Suppressor macrophage (primary cell): ENCODE measurements at places on chromosomes 11 and 22.

DNA sequence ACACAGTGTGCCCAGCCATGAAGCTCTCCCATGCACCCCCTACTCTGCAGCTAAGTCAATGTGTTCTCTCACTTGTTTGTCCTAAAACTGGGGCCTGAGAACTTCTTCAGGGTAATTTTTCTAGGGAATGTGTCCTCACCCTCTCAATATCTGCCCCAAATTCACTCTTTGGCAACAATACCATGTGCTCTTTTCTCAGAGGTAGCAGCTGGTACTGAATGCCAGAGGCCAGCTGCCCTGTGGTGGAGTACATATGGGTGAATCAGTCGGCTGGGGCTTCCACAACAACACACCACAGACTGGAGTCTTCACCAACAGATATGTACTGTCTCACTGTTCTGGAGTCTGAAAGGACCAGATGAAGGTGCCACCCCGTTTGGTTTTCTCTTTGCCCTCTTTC lies 97.7 kb upstream of the TOP3B start:
- no peak for DNase-seq

GRCh38 chr11:120521176-120521575 lies 9.6 kb downstream of the GRIK4 start:
- DNase-seq: no peak

- peak; percentile 96 for DNase-seq
Observed at GRCh38 chr11:73384872-73385689, 8.9 kb downstream of the RELT start.

- no peak for DNase-seq
Observed at GRCh38 chr11:1523779-1524178, 37.2 kb upstream of the MOB2 start.

GRCh38 chr22:44887941-44888366 lies 121.9 kb downstream of the PHF21B start:
- DNase-seq: no peak

- DNase-seq: peak; percentile 67
Observed at GRCh38 chr11:47259232-47259977, 1.6 kb downstream of the NR1H3 start.

GRCh38 chr11:46456269-46457001 lies 64.9 kb upstream of the CHRM4 start:
- peak; percentile 51 for DNase-seq

- no peak for DNase-seq
Observed at GRCh38 chr11:80635178-80635577, 1194.3 kb upstream of the TENM4 start.

GRCh38 chr22:18984564-18984963 lies 48.5 kb upstream of the PRODH start:
- no peak for DNase-seq

DNA sequence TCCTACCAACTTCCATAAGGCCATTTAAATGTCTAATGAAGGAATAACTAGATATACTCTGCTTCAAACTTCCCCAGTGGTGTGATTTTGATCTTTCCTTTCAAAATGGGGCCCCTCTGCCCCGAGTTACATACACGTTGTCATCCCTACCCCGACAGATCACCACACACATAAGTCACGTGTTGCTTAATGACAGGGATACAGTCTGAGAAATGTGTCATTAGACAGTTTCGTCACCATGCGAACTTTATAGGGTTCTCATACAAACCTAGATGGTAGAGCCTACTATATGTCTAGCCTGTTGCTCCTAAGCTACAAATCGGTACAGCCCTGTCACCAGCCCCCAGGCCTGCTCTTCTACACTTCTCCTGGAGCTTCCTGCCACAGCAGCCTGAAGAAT lies 49.8 kb upstream of the SCUBE2 start:
- no peak for DNase-seq

GRCh38 chr11:62601122-62601371 lies 618 bp downstream of the MTA2 start:
- peak; percentile 60 for DNase-seq

DNA sequence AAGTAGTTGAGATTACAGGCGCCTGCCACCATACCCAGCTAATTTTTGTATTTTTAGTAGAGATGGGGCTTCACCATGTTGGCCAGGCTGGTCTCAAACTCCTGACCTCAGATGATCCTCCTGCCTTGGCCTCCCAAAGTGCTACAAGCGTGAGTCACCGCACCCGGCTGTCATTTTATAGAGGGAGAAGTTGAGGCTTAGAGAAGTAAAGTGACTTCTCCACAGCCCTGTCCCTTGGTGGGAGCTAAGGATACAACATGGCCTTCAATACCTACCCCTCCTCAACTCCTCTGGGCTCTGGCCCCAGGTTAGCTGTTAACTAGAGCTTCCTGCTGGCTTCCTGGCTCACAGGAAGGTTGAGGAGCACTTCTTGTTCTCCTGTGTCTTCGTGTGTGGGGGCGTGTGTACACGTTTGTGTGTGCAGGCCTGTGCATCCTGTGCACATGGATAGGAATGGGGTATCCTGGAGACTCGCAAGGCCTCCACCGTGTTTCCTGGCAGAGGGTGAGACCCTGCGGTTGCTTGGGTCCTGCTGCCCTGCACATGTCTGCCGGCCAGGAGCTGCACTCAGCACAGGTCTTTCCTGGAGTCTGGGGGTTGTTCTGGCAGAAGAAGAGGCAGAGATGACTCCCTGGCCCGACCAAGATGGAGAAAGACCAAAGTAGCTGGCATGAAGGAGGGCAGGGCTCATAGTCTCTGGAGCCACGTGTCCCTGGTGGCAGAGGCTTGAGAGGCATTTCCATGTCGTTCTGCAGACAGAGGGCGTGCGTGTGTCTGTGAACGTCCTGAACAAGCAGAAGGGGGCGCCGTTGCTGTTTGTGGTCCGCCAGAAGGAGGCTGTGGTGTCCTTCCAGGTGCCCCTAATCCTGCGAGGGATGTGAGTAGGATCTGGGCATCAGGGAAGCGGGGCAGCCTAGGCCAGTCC lies 2.4 kb downstream of the SIDT2 start:
- DNase-seq: peak; percentile 84

GRCh38 chr11:116644941-116645305 lies 127.9 kb downstream of the BUD13 start:
- DNase-seq: no peak

DNA sequence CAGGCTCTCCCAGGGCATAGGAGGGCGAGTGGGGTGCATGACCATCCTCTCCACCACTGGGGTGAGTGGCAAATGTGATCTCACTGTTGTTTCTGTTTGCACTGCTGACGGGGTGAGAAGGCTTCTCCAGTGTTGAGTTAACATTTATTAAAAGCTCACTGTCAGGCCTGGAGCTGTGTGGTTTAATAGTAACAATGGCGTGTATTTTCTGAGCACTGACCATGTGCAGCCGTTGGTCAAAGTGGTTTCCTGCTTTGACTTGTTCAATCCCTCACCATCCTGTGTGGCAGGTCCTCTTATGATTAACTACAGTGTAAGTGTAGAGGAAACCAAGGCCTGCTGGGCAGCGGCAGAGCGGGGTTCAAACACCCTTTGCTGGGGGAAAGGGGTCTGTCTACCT lies 4.4 kb downstream of the A4GALT start:
- DNase-seq: no peak
